ENCODE measurements at places on chromosomes 11 and 22.

DNA sequence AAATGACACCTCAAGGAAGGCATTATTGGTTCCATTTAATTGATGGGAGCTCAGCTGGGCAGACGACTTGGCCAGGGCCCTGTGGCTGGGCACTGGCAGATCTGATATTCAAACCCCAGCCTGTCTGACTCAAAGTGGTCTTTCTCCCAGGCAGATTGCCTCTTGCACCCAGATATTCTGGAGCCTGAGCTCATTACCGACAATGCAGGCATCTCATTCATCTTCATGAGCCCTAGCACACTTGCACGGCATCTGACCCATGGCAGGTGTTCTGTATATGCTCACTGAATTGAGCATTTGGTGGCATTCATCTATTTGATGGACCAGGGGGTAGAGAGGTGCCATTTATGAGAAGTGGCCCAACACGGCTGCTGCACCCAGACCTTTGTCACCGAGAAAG is 193.1 kb downstream of the DSCAML1 start:
- DNase-seq, result no peak

GRCh38 chr11:1358286-1358685 is 31.4 kb upstream of the BRSK2 start:
- DNase-seq, result no peak

GRCh38 chr11:14022251-14022650 is 59.7 kb downstream of the SPON1 start:
- no peak for DNase-seq

DNA sequence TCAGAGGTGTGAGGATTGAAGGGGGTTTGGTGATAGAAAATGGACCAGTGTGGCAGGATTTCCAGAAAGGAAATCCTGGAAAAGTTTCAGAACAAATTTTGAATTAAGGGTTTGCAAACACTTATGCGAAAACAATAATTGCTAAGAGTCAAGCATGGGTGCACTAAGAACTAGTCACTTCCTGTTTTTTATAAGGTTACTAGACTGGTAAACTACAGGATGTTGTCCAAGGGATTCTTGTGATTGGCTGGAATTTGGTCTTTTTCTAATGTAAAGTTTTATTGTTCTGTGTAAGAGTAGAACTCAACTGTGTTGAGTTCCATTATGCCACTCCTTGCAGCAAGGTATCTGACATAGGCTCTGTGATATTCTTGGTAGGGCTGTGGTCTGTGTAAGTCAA is 54.1 kb downstream of the LIF start:
- DNase-seq, result no peak

DNA sequence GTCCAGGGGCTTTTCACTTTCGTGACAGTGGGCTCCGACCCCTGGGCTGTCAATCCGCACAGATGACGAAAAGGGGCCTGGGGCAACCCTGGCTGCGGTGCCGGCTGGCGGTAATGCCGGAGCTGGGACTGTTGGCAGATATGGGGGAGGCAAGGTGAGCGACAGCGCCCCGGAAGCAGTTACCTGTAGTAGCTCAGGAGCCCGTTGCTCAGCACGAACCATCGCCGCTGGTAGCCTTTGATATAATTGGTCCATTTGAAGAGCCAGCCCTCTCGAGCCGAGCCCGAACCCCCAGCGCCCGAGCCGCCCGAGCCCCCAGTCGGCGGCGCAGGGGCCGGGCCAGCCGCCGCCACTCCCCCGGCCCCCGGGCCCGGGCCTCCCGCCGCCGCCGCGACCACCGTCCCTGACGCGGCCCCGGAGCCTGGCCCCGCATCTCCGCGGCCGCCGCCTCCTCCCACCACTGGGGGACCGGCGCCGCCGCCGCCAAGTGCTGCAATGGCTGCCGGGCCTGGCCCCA is 396 bp downstream of the OSBP start:
- peak; percentile 44 for DNase-seq

- no peak for DNase-seq
Measured at GRCh38 chr11:128643661-128644317, 50.1 kb upstream of the FLI1 start.

- peak; percentile 97 for DNase-seq
Measured at GRCh38 chr11:10540915-10541560, at the start of gene RNF141. Gene RNF141, minus strand, starts transcription at chr11:10541187. Its CDS starts 7,029 bp downstream, at chr11:10534158.

GRCh38 chr11:33735271-33736147 is 714 bp downstream of the CD59 start:
- peak; percentile 46 for DNase-seq

DNA sequence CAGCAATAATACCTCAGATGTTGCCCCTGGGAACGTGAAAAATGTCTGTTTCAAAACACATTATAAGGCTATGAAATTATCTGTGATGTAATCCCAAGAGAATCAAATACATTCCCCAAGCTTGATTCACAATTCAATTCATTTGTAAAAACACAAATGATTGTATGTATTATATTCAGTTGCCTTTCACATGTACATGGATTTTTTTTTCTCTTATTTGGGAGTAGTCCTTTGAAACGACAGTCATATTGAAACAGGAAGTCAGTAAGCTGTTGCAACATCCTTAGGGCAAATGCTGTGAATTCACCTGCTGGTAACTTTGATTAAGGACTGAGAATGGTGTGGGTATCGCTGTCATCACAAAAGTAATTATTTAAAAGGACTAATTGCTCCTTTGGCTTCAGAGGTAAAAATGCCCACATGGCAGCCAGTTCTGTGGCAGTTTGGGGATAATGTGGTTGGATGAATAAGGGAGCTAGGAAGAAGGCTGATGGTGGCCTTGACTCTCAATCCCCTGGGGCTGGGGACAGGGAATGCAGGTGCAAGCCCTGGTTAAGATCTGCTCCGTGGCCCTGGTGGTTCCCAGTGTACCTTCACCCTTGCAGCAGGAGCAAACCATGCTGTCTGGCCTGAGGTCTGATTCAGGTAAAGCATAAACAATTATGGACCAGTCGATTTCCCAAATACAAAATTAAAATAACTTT is 13.2 kb downstream of the EHF start:
- no peak for DNase-seq

- DNase-seq, result no peak
Measured at GRCh38 chr11:6843670-6844069, 1.8 kb upstream of the OR10A5 start.

DNA sequence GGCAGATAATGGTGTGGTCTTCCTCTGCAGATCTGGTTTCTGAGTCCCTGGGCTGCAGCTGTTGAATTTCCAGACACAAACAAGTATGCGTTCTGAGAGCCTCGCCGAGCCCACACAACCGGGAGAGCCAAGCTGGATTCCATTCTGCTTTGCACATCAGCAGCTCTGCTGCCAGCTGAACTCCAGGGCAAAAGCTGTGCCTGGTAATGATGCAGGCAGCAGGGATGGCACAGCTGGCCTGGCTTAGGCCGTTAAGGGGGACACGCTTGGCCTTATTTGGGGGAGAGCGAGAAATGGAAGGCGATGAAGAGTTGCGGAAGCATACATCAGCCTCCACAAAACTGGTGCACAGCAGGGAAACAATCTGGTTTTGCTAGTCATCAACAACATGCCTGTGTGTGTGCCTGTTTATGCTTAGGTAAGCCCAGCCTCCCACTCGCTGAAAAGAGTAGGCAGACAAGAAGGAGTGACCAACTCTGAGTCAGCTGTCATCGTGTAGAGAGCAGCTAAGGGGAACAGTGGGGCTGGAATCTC is 25.1 kb downstream of the ADAMTS8 start:
- DNase-seq, result no peak

- no peak for DNase-seq
Measured at GRCh38 chr11:113494021-113494420, 18.8 kb upstream of the DRD2 start.

- DNase-seq, result no peak
Measured at GRCh38 chr11:115215694-115216617, 288.3 kb downstream of the CADM1 start.

DNA sequence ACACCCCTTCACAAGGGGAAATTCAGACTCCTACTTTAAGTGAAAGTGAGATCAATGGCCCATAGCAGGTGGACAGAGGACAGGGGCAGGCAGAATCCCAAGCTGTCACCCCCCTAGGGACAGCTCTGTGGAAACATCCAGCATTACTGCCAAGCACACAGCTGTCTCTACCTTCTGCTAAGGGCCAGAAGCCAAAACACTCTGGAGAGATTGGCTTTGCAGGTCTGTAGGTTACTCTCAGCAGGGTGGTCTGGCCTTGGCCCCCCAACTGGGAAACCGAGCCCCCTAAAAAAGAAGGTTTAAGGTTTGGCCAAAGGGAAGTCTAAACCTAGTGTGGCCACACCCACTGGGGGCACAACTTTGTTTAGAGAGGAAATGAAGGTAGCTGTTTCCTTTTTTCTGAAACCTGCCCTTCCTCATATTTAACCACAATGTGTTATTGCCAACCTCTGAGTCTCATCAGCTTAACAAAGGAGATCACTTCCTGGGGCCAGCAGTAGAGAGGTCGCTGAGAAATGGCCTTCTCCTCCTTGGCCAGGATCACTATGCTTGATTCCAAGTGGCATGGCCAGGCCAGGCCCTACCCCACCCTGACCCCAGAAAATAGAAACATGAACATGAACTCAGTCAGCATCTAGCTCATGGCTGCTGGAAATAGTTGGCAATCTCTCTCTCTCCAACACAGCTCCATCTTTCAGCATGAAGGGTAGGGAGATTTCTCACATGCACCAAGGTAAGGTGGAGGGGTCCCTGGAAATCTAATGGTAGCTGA is 25.9 kb upstream of the SCARF2 start:
- no peak for DNase-seq

DNA sequence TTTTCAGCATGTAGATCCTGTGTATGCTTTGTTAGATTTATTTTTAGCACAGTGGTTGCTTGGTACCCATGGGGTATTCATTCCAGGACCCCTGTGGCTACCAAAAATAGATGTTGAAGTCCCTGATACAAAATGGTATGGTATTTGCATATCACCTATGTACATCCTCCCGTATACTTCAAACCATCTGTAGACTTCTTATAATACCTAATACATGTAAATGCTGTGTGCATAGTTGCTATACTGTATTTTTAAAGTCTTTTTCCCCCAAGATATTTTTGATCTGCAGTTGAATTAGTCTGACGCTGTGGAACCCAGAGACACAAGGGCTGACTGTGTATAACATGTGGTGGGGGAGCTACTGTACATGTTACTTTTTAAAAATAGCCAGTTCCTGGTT is 101.1 kb downstream of the ATXN10 start:
- DNase-seq, result no peak

GRCh38 chr11:9380773-9381172 is 3.7 kb upstream of the IPO7 start:
- DNase-seq, result no peak

DNA sequence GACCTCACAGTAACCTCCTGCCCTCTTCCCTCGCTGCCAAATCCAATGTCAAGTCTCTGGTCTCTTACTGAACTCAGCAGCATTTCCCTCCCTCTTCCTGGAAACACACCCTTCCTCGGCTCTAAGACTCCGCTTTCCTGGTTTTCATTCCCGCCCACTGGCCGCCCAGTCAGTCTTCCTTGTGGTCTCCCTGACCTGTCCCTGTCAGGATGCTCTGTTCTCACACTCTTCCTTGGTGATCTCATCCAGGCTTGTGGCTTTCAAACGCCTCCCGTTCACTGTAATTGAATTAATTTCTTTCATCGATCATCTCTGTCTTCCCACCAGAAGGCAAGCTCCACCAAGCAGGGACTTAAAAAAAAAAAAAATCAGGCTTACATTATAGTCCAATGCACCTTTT is 33.5 kb downstream of the MYO18B start:
- no peak for DNase-seq

GRCh38 chr11:15145615-15146014 is 30.9 kb downstream of the INSC start:
- no peak for DNase-seq

DNA sequence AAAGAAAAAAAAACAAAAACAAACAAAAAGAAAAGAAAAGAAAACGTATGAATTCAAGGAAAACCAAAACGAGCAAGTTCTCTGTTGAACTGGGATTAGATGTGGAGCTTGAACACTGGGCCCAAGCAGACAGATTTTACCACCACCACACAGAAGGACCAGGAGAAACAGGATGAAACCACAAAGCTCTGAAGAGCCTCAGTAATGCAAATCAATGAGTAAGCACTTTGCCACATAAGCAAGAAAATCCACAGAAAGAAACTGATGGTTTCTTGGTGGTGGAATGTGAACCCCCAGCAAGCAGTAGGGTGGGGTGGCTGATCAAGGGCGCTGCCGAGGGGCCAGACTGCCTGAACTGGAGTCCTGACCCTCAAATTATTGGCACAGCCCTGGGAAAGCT is 50.9 kb upstream of the NFRKB start:
- DNase-seq, result no peak

GRCh38 chr11:131229221-131229620 is 141.2 kb upstream of the NTM start:
- DNase-seq, result no peak

DNA sequence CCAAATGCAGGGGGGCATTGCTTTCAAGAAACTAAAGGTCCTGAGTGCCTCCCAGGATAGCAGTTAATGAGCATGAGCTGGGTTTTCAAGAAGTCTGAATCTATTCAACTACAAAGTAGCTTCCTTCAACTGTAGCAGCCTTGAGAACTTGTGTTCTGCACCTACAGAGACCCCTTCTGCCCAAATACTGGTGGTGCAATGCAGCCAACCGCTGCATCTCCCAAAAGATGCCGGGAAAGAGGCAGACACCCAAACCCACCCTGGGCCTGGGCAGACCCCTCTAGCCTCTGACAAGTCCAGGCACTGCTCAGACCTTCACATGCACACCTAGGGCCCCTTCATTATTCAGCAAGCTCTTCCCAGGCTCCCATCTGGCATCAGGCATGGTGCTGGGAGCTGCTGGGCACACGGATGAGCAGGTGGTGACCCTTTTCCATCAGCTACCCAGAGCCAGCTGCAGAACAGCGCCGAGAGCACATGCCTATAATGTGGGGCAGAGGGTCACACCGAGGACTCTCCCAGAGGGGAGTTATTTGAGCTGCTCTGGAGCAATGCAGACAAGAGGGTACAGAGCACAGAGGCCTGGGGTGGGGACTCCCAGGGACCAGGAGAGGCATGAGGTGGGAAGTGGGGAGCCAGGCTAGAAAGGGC is 44.9 kb upstream of the ETS1 start:
- no peak for DNase-seq

DNA sequence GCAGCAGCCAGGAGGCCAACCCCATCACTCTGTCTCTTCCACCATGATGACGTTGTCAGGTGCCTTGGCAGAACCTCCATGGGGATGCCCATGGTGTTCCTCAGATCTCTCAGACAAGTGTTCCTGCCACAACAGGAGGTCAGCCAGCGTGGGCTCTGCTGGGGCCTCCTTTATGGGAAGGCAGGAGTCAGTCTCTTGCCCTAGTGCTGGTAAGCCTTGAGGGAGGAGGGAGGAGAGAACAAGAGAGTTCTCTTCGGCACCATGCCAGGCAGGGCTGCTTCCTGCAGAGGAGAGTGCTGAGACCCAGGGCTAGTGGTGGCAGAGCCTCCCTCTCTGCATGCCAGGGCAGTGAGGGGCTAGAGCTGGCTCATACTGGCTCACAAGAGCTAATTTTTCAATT is 32.5 kb downstream of the GNAZ start:
- DNase-seq, result no peak

DNA sequence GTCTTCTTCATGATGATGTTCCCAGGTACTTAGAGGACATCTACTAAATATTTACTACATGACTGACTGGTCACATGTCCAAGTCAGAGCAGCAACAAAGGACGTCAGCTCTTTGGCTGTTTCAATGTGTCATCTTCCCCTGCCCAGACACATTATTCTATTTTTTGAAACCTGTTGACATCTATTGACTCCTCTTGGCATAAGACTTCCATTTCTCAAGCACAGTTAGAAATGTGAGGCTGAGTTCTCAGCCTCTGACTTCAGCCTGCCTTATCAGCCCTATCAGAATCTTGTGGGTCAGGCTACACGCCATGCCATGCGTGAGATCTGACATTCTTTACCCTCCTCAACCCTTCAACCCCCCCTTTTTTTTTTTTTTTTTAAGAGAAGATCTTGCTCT is 63.8 kb downstream of the SC5D start:
- no peak for DNase-seq
